ENCODE measurements at places on chromosomes 16 and 17.

- DNase-seq, result no peak
Observed at GRCh38 chr16:67009158-67009557, 19.8 kb upstream of the CBFB start.

DNA sequence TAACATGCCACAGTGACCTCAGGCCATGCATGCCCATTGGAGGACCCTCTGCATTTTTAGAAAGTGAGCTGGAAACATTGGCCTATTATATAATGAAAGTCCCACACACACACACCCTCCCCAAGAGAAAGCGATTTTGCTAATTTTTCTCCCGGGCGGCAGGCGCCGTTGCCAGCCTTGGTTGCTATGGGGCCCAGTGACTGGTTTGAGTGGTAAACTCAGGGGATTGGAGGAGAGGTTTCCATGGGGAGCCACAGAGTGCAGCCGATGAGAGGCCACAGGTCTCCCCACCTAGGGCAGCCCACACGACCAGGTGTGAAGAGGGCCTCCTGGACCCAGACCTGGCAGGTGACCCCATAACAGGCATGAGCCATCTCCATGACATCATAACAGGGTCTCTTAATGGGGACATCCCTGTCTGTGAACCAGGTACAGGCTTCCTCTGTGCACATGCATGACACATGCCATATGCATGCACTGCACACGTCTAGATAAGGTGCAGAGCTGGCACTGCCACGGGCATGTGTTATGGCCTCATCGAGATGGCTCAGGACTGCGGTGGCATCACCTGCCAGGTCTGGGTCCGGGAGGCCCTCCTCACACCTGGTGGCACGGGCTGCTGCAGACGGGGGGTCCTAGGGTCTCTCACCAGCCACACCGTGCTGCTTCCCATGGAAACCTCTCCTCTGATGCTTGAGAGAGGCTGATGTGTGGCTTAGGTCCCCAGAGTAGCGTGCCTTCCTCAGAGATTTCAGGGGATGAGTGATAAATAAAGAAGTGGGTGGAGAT, 144.1 kb downstream of the RBFOX3 start:
- no peak for DNase-seq

GRCh38 chr16:68234188-68235107, 1.5 kb downstream of the ESRP2 start:
- no peak for DNase-seq

DNA sequence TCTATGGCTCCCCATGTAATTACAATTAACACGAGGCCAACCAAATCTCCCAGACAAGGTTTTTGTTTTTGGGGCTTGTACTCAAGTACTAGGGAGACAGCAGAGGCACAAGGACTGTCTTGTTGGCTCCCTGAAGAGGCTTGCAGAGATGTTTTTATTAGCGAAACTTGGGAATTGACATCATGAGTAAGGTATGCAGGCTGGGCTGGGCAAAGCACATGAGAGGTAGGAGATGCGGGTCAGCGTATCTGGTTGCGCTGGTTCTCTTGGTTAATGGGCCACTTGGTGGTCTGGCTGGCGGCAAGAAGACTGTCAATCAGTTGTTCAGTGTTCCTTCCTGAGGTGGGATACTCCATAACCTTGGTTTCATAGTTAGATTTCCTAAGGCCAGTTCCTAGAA, 28.9 kb downstream of the LCMT1 start:
- no peak for DNase-seq

DNA sequence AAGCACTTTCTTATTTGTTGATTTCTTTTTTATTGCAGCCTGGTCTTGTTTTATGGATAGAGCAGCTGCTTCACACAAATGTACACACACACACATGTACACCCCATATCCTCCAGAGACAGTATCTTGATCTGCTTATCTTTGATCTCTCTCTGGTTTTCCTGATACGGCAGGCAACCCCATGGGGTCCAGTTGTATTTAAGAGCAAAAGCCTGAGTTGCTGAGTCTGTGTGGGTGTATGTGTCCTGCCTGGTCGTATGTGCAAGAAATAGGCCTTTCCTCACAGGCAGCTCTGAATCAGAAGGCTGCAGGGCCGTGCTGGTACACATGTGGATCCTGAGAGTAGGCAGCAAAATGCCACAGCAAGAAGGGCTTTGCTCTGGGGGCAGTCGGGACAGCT, 14.6 kb upstream of the LGALS9 start:
- DNase-seq, result no peak

GRCh38 chr17:8362651-8363332, 13.7 kb downstream of the KRABD2 start:
- no peak for DNase-seq

- no peak for DNase-seq
Observed at GRCh38 chr17:81331527-81332043, 36.5 kb upstream of the SLC38A10 start.

- DNase-seq, result no peak
Observed at GRCh38 chr17:17156511-17156910, 49.6 kb downstream of the PLD6 start.

GRCh38 chr17:48137656-48138055, 30.1 kb downstream of the SNX11 start:
- no peak for DNase-seq

DNA sequence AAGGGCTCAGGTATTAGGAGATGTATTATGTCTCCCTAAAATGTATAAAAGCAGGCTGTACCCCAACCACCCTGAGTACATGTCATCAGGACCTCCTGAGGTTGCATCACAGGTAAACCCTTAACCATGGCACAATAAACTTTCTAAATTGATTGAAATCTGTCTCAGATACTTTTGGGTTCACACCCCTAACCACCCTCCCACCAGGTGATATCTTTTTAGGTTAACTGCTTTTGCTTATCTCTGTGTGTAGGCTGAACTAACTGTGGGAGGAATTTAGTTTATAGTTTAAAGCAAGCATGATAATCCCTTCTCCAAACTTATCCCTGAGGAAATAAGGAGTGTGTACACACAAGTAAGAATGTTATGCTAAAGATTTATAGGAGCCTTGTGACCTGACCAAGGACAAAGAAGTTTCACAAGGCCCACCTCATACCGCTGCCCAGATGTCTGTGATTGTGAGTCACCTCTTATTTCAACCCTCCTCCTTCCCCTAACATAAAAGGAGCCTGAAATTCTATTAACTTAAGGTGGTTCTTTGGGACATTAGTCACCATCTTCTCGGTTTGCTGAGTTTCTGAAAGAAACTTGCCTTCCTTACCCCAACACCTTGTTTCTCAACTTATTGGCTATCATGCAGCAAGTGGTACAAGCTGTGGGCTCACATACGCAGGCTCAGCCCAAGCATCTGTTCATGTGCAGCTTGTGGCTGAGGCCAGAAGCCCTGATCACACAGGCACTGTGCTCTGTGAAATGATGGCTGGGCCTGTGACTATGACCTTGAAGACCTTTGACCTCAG, 11.3 kb downstream of the PRSS22 start:
- no peak for DNase-seq

DNA sequence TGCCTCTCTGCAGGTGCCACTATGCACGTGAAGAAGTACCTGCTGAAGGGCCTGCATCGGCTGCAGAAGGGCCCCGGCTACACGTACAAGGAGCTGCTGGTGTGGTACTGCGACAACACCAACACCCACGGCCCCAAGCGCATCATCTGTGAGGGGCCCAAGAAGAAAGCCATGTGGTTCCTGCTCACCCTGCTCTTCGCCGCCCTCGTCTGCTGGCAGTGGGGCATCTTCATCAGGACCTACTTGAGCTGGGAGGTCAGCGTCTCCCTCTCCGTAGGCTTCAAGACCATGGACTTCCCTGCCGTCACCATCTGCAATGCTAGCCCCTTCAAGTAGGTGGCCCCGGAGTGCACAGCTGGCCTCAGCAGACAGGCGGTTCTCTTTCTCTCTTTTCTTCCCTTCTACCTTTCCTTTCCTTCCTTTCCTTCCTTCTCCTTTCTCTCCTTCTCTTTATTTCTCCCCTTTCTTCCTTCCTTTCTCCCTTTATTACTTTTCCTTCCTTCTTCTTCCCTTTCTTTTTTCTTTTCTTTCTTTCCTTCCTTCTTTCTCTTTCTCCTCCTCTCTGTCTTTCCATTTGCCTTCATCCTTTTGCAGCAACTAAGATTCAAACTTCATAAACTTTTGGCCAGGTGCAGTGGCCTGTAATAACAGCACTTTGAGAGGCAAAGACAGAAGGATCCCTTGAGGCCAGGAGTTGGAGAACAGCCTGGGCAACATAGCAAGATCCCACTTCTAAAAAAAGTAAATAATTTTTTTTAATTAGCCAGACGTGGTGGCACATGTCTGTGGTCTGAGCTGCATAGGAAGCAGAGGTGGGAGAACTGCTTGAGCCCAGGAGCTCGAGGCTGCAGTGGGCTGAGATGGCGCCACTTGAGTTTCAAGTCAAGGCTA, 46.7 kb downstream of the SCNN1B start:
- DNase-seq, result no peak

DNA sequence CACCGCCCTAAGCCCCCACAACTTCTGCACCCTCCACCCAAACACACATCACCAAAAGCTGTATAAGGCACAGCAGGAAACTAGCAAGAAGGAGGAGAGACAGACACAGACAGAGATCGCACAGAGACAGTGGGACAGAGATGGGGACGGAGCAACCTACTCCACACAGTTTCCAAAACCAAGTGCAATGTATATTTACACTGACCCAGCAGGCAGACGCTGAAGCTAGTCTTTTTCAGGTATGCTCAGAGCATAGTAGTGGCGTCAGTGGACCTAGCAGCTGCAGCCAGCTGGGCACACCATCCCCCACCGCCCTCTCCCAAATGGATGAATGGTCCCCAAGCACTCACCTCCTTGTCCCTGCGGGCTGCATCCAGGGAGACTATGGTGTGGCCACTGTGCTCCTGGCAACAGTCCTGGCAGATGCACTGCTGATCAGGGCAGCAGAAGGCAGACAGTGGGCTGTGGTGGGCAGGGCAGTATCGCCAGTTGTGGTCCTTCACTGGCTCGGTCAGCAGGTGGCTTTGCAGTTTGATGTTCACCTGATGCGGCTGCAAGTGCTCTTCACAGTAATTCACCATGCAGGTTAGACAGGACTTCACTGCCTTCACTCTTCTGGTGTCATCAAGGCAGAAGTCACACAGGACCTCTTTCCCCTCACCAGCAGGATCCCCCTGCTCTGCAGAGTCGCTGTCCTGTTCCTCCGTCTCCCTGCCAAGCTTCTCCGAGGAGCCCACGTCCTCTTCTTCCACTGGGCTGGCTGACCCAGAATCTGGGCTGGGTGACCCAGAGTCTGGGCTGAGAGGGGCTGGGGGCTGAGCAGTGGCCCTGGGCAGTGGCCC, 31.5 kb upstream of the FBXW10B start:
- no peak for DNase-seq

DNA sequence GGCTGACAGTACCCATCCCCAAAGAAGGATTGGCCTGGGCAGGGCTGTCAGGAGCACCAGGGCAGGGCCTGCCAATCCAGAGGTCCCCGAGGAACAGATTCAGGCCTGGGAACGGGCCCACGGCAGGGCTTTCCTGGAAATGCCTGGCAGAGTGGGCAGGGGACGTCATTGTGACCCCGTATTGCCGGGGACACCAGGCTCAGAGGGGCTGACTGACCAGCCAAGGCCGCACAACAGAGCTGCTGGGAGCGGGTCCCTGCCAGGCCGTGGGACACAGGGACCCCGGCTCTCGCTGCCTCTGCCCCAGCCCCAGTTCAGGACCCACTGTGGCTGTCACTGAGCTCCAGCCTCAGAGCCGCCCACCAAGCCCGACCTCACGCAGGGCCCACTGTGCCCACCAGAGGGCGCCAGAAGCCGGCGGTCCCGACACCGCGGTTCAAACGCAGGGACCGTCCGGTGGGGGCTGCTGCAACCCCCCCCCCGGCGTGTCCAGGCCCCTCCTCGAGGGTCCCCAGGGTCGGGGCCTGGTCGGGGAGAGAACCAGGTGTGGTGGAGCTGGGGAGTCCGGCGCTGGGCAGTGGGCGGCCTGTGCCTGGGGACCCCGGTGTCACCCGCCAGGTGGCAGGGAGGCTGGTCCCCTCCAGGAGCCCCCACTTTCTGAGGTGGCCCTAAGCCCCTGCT, 15.2 kb upstream of the SSTR5 start:
- DNase-seq, result peak; percentile 82

DNA sequence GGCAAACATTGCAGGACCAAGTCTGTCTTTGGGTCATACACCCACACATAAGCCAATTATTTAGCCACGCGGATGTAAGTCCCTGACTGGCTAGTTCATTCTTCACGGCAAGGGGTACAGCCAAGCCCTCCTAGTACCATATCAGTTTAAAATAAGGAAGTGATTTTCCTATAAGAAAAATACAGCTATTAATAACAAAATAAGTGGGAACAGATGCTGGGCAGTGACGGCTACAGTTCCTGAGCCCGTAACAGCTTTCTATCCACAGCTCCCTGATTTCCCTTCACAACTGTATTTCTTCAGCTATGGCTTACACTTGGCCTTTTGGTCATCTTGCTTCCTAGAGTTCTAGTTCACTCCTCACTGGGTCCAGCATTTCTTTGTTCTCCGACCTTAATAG, 542.4 kb upstream of the C16orf82 start:
- no peak for DNase-seq

- no peak for DNase-seq
Observed at GRCh38 chr16:79412783-79413225, 187.7 kb downstream of the MAF start.

- DNase-seq, result no peak
Observed at GRCh38 chr17:33977729-33978514, 277.2 kb upstream of the CCL2 start.

GRCh38 chr16:86037999-86038925, 139.3 kb downstream of the IRF8 start:
- no peak for DNase-seq

GRCh38 chr16:27199736-27200135, 3.6 kb upstream of the KDM8 start:
- no peak for DNase-seq

GRCh38 chr16:25107466-25107792, 4.1 kb upstream of the LCMT1 start:
- peak; percentile 20 for DNase-seq

DNA sequence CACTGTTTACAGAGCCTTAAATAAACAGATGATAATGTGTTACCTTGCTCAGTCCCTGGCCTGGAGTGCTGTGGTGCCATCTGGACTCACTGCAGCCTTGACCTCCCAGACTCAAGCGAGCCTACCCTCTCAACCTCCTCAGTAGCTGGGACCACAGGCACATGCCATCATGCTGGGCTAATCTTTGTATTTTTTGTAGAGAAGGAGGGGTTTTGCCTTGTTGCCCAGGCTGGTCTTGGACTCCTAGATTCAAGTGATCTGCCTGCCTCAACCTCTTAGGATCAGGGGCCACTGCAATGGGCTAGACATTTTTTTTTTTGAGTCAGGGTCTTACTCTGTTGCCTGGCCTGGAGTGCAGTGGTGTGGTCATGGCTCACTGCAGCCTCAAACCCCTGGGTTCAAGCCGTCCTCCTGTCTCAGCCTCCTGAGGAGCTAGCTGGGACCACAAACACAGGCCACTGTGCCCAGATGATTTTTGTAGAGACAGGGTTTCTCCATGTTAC, 5.0 kb upstream of the NAGLU start:
- DNase-seq, result no peak

Measured in stimulated activated CD4-positive, alpha-beta T cell treated with anti-CD3 and anti-CD28 coated beads, Interleukin-2, amount 100 ng/mL, for 24 hours (primary cell).